ENCODE measurements at places on chromosomes 13 and 19.

DNA sequence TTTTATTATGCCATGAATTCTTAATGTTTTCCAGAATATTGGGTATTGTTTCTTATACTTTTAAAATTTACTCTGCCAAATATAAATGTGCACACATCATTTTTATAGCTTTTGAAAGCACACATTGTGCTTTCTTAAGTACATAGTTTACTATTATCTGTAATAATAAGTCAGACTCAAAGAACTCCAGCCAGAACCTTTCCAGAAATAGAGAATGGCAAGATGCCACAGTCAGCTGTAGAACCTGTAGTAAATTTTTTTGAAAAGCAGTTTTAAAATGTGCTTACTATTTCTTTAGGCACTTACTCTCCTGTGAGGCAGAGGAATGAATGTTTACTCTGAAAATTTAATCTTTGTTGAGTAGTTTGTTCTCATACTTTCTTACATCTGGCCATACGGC lies 1287.1 kb downstream of the PCDH9 start:
- no peak for DNase-seq

DNA sequence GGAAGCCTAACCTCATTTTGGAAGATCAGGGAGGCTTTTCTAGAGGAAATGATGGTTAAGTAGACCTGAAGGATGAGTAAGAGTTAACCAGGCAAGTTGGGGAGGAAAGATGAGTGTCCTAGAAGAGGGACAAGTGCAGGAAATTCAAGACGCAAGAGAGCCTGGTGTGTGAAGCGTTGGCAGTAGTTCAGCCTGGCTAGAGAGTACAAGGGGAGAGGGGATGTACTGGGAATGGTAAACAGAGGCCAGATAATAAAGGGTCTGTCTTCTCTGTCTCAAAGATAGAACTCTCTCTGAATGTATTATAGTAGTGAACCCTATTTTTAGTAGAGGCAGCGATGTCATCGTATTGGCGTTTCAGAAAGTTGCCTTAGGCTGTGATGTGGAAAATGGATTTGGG lies 9.7 kb downstream of the DPY19L3 start:
- no peak for DNase-seq

DNA sequence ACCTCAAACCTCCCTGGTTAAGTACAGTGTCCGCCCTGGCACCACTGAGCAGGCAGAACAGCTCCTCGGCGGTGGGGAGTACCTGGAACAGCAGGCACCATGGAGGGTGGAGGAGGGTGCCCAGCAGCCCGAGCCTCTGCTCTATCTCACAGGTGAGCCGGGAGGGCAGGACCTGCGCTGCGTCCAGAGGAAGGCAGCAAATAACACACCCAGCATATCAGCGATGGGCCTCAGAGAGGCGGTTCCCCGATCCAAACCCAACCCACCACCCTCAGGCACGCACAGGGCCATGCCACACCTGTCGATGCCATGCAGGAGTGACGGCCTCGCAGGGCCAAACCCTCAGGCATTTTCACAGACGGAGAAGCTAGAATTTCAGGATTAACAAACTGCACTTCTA lies 11.8 kb downstream of the PEPD start:
- DNase-seq: no peak

GRCh38 chr13:51945149-51945548 lies 66.1 kb downstream of the ATP7B start:
- DNase-seq: no peak

DNA sequence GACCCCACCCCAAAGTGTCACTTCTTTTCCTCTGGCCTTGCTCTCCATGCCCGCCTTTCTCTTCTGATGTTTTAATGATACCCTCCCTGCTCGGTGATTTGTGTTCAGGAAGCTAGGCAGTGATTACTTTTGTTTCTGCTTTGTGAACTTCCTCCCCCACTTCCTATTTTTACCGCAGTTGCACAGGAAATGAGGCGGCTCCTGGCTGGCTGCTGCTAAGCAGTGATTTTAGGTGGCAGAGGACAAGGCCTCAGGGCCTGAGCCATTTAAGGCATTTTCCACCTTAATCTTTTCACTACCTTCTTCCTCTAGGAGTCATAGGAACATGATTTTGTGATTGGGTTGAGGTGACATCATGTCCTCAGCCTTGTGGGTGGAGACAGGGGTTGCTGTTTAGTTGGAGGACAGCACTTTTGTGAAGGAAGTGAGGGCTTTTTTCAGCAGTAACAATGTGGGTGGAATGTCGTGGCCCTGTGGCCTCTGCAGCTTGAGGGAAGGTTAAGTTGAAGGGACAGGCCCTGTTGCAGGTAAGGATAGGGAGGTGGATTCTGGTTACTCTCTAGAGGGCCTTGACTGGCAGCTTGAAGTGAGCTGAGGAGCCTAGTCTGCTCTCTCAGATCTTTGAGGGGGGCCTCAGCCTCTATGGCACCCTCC lies 15.7 kb downstream of the GARRE1 start:
- DNase-seq: peak; percentile 39

DNA sequence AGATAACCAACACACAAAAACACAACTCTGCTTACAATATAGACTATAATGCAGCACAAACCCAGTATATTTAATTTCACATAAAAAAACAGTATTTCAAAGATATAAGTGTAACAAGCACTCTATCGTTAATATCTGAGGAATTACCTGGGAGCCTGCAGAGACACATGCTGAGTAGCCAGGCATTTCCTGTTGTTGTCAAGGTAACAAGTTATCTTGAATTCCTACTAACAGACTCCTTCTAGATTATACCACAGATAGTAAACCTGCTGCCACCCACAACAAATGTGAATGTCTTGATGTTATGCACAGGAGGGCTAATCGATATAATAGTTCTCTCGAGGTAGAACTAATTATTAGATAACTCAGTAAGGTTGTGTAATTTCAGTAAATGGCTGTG lies 826.0 kb upstream of the PRR20A start:
- DNase-seq: no peak

- no peak for DNase-seq
These were observed 10.0 kb downstream of the MTIF3 start for GRCh38 chr13:27440408-27440807.

- DNase-seq: no peak
These were observed 141.3 kb downstream of the RNF17 start for GRCh38 chr13:24905242-24905641.

GRCh38 chr19:8342684-8343482 lies at the start of gene KANK3:
Gene KANK3, minus strand, starts transcription at chr19:8343262. Its CDS starts 5,434 bp downstream, at chr19:8337828.
- DNase-seq: peak; percentile 81

- DNase-seq: no peak
These were observed 26.8 kb downstream of the UBXN6 start for GRCh38 chr19:4430760-4431159.

GRCh38 chr19:33700408-33701013 lies 78.8 kb downstream of the CHST8 start:
- no peak for DNase-seq

- no peak for DNase-seq
These were observed 612.4 kb downstream of the PCDH9 start for GRCh38 chr13:66617786-66618185.

DNA sequence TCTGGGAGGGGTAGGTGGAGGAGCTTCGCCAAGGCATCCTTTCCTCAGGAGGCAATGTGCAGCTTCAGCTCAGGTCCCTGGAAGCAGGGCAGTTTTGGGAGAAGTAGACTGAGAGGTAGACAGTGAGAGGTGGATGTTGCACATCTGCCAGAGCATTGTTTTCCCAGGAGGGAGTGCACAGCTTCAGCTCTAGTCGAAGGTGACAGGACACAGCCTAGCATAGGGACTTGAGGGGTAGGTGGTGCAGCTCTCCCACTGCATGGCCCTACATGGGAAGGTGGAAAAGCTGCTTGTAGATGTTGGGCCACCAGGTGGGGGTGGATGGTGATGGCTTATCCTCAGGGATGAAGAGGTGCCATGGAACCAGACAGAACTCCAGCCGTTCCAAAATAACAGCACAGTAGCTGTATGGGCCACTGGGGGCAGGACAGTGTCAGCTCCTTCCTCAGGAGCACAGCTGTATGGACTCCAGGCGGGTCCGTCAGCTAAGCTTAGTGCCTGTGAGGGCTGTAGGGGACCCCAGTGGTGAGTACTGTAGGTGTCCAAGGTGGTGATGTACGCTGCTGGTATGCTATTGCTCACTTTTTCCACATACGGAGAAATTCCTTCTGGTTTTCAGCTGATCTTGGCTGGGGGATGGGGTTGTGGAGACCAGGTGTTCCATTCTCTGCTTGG lies 17.4 kb upstream of the ZNF543 start:
- no peak for DNase-seq

DNA sequence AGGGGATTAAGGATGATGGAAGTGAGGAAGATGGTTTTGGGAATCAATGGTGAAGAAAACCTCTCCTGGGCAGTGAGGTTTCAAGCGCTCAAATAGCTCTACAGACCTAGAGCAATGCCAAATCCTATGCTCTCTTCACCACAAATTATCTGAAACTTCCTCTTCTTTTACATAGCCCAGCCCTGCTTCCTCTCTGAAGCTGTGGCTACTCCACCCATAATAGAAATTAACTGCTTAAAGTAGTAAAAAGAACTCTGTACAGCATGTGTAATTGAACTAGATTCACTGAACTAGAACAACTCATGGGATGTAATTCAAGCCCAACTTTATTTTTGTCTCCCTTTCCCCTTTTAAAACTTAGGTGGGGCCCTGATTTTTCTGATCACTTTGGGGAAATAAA lies 20.4 kb upstream of the IFT88 start:
- no peak for DNase-seq

DNA sequence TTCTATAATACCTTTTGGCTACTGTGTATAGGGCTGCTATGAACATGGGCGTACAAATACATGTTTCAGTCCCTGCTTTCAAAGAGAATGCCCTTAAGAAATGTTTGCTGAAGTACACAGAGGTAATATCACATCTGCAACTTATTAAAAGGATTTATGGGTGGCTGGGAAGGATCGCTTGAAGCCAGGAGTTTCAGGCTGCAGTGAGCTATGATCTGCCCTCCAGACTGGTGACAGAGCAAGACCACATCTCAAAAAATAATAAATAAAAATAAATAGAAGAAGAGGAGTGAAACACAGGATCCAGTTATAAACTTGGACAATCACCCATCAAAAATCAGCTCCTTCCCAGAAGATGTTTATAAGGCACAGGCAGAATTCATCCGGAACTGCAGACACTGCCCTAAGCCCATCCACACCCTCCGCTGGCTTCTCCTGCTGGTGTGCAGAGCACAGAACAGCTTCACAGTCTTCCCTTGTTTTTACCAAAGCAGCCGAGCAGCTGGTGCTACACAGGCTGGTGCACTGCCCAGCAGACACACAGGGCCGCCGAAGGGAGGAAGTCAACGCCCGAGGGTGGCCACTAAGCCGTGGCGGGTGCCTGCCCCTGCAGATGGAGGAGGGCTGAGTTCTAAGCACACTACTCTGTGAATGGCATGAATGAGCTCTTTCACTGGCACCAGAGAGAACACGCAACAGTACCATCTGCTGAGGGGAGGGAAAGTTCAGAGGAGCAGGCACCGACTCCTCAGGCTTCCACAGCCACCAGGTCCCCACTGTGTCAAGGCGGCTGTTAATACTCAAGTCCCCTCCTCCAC lies 44.0 kb downstream of the BRD4 start:
- no peak for DNase-seq

DNA sequence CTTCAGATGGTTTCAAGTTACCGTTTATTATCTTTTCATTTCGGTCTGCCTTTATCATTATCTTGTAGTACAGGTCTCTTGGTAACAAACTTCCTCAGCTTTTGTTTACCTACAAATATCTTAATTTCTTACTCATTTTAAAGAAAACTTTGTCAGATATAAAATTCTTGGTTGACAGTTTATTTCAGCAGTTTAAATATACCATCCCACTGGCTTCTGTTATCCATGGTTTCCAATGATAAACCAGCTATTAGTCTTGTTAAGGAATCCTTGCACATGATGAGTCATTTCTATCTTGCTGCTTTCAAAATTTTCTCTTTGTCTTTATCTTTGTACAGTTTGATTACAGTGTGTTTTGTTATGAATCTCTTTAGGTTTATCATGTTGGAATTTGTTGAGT lies 308.3 kb upstream of the SPRY2 start:
- DNase-seq: no peak

DNA sequence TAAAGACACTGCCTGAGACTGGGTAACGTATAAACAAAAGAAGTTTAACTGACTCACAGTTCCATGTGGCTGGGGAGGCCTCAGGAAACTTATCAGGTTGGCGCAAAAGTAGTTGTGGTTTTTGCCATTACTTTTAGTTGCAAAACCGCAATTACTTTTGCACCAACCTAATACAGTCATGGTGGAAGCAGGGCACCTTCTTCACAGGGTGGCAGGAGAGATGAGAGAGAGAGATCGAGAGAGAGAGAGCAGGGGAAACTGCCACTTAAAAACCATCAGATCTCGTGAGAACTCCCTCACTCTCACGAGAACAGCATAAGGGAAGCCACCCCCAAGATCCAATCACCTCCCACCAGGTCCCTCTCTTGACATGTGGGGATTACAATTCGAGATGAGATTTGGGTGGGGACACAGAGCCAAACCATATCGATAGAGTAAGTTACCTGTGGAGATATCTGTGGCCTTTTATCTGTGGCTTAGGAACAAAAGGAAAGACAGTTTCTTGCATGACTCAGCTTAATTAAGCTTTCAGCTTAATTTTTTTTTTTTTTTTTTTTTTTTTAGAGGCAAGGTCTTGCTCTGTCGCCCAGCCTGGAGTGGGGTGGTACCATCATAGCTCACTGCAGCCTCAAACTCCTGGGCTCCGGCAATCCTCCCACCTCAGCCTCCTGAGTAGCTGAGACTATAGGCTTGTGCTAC lies 7.6 kb upstream of the CABP5 start:
- no peak for DNase-seq

DNA sequence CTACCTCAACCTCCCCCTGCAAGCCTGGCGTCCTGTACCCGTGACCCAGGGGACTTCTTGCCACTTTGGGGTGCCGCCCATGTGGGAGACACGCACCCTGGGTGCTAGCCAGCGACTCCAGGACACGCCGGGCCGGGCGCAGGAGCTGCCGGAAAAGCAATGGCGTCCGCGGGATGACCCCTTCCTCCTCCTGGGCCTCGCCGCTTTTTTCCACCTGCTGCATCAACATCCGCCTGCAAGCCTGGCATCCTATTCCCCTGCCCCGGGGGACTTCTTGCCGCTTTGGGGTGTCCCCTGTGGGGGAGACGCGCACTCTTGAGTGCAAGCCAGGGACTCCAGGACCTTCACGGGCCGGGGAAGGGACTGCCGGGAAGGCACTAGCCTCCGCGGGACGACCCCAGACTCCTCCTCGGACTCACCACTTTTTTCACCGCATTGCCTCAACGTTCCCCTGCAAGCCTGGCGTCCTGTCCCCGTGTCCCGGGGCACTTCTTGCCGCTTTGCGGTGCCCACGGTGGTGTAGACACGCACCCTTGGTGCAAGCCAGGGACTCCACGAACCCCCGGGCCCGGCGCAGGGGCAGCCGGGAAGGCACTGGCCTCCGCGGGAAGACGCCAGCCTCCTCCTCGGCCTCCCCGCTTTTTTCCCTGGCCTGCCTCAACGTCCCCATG lies 237.8 kb downstream of the TUBA3C start:
- DNase-seq: no peak

GRCh38 chr19:1062387-1063029 lies 4.5 kb upstream of the ARHGAP45 start:
- DNase-seq: no peak

All from stimulated activated CD8-positive, alpha-beta memory T cell treated with anti-CD3 and anti-CD28 coated beads, Interleukin-7, amount 100 ng/mL, for 1 hour (primary cell).